Stimulated activated CD4-positive, alpha-beta T cell treated with anti-CD3 and anti-CD28 coated beads, Interleukin-12 subunit alpha, Interleukin-12 subunit beta, amount 100 ng/mL, for 24 hours (primary cell): ENCODE measurements at places on chromosomes 3 and 15.

- DNase-seq: no peak
These were observed 229.7 kb downstream of the ADAMTS17 start for GRCh38 chr15:100112061-100112420.

GRCh38 chr15:40664909-40665308, 30.1 kb upstream of the RAD51 start:
- no peak for DNase-seq

- DNase-seq: no peak
These were observed 17.8 kb upstream of the TJP1 start for GRCh38 chr15:29840054-29840453.

DNA sequence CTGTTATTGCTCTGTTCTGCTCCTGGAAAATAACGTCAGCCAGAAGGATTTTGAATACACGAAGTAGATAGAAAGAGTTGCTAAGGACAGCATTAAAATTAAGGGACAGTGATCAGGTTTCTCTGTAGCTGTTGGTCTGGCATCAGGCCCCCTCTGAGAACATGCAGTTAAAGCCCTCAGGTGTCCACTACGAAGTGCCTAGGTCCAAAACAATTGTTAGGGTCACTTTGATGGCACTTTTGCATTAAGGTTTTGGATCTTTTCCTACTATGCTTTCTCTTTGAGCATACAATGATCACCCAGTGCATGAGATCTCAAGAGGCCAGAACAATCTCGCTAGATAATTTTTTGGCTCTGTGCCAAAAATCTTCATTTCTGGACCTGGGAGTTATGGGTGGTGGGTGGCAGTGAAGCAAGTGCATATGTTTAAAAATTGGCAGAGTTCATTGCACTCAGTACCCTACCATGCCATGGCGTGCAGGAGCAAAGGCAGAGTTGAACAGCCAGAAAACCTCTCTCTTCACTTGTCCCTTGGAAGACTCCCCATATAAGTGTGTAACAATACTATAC, 797.6 kb downstream of the ROBO2 start:
- no peak for DNase-seq

GRCh38 chr3:73955494-73956070, 330.8 kb upstream of the PDZRN3 start:
- no peak for DNase-seq

GRCh38 chr15:48283396-48284145, 47.7 kb upstream of the DUT start:
- DNase-seq: no peak
